ENCODE measurements at places on chromosomes 6 and 20.

GRCh38 chr6:83536647-83537589 is 24.6 kb downstream of the PRSS35 start:
- DNase-seq = no peak

- no peak for DNase-seq
These were observed 45.0 kb upstream of the MOXD1 start for GRCh38 chr6:132446141-132446854.

DNA sequence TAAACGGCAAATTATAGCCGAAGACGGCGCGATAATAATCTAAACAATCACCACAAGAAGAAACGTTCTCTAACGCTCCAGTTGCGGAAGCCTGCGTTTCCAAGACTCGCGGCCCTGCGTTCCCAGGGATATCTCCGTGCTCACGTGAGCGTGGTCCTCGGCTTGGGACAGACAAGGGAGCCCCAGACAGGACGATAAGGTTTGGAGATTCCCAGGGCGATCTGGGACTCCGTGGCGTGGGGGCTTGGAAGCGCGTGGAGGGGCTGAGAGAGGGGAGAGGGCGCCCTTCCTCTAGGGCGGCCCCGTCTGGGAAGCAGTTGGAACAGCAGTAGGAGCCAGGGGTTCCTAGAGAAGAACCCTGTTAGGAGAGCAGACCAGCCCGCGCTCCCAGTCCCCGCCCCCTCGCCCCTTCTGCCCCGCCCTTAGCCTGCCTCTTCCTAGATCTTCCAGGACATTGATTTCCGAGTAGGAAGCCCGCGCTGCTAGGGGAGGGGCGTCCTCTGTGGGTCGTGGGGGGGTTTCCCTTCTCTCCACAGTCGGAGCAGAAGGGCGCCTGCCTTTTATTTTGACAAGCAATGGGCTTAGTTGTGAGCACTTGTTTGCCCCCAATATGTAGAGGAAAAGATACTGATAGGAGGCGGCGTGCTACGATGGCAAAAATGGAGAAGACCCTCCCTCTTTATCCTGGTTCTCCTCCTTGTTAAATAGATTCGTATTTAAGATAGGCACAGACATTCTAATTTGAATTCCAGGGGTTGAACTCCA is 10.6 kb downstream of the NRN1 start:
- DNase-seq = peak; percentile 84

DNA sequence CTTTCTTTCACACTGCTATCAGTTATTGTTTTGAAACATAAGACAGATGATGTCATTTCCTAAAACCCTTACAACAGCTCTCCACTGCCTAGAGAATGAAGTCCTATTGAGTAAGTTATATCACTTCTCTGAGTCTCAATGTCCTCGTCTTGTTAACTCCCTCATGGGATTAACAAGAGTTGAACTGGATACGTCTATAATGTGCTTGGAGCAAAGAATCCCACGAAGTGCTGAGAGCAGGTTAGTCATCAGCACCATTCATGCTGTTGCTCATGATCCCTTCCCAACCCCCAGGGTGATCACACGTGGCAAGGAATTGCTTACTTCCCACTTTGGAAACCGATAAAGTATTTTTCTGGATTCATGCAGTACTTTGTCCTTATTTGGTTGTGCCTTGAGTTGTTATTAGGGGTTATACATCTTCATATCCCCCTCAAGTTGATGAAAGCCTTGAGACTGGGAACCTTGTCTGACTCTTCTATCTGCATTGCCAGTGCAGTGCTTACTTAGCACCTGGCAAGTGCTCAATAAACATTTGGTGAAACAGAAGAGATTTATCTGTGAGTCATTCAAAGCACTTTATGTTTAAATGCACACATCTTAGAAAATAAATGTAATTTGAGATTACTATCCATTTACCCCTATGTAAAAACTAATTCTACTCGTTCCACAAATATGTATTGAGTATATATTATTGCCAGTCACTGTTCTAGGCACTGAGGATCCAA is 487.5 kb downstream of the EPM2A start:
- DNase-seq = no peak

DNA sequence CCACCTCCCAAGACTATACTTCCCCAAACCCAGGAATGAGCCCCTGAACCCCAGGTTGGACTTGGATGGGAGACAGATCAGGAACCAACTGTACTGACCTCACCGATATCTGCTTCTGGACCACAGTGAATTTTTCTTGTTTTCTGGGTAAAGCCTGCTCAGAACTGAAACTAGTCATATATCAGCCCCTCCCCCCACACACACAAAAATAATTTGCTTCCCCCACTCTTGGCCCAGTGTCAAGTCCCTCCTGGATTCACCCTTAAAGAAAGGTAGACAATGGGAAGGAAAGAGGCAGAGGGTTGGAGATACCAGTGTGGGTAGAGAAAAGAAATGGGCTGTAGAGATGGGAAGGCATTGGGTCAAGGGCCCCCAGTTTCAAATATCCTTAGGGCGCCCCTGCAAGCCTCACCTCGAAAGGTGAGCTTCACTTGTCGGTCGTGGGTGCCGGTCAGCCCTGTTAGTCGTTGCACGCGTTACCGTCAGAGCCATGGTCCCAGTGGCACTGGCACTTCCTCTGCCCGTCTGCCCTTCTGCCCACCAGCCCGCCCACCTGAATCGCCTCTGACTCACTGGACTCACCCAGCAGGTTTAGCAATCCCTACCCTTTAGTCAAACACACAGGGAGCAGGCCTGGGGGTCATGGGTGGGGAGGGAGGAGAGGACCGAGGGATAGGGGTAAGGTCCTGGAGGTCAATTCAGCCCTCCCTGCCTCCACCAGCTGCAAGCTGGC is 8.5 kb upstream of the SPAG4 start:
- DNase-seq = no peak

DNA sequence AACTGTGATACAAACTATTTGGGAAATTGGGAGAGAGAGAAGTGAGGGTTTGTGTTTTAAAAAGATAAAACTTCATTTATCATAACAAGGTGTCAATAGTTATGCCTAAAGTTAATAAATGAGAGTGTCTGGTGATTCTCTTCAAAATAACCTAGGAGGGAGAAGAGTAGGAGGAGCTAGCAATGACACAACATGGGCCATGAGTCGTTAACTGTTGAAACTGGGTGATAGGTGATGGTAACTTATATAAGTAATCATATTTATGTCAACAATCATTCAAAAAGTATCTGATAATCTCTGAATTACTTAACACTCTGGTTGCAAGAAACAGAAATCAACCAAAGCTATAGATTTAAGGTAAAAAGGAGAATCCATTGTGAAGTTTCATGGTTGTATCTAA is 46.8 kb upstream of the INSM1 start:
- DNase-seq = no peak

DNA sequence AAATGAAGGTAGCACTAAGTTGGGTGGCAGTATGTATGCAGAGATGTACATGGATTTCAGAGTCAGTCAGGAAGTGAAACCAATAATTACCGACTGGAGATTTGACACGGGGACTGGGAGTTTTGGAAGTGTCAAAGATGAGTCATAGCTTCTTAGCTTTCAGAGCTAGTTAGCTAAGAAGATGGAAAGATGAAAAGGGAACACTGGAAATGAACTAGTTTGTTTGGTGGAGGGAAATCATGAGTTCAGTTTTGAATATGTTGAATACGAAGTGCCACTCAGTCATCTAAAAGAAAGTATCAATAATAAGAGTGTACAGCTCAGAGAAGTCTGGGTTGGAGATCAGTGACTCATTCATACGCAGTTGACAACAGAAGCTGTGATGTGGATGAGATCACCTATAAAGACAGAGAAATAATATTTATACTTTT is 7.5 kb downstream of the ESF1 start:
- DNase-seq = no peak

DNA sequence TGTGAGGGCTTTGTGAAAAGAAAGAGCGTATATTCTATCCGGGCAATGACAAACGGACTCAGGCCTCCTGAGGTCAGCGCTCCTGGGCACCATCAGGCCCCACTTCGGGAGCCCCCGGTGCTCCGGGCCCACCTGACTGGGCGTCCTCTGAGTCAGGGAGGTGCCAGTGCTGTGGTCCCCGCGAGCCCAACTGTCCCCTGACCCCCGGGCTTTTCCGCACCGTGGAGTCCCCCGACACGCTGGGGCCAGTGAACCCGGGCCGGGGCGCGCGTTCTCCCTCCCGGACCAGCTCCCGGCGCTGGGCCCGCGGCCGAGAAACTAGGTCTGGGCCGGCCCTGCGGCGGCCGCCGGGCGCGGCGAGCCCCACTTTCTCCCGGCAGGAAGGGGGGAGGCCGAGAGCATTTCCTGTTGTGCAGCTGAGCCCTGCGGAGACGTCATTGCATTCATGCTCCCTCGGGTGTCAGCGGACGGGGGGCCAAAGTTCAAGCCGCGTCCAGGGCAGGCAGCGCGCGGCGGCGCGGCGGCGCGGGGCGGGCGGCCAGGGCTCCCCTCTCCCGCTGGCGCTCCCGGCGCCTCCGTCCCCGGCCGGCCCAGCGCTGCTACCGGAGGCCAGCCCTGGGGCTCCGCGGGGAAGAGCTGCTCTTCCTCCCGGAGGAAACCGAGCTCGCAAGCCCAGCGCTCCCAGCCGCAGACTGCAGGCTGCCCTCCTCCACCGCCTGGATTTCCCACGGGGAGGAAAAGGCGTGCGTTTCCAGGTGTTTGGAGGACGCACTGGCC is 18.3 kb downstream of the HIVEP2 start:
- DNase-seq = no peak

- no peak for DNase-seq
These were observed 408.9 kb downstream of the CBLN4 start for GRCh38 chr20:55596431-55596830.

DNA sequence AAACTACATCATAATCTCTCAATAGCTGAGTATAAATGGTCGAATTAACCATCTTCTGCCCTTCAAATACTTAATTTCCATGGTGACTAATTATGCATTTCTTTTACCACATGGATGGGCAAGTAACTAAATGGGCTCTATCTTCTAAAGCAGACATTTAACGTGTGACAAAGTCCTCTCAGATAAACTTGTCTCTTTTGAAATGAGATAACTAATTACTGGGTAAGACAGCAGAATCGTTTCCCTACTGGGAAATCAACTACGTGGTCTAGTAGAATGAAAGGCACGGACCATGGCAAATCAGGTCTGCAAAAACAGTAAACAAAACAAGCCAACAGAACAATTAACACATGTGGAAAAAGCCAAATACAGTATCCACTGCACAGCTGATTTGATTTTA is 137.7 kb downstream of the BACH2 start:
- DNase-seq = no peak

DNA sequence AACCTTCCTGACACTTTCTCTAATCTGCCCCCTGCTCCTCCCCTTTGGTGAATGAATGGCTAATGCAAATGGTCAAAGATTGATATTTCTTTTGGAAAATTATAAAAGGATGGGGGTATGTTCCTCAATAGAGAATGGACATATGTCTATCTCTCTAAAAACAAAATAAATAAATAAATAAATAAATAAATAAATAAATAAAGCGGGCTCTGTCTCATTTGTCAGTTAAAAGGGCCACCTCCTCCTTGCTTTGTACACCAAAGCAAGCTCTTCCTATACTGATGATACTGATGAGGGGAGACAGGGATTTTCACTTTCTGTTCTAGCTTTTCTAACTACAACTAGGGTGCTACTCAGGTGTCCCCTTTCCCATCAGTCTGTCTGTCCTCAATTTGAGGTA is 135.5 kb upstream of the SPACA1 start:
- DNase-seq = no peak

GRCh38 chr6:128259029-128259724 is 261.2 kb downstream of the PTPRK start:
- DNase-seq = no peak

DNA sequence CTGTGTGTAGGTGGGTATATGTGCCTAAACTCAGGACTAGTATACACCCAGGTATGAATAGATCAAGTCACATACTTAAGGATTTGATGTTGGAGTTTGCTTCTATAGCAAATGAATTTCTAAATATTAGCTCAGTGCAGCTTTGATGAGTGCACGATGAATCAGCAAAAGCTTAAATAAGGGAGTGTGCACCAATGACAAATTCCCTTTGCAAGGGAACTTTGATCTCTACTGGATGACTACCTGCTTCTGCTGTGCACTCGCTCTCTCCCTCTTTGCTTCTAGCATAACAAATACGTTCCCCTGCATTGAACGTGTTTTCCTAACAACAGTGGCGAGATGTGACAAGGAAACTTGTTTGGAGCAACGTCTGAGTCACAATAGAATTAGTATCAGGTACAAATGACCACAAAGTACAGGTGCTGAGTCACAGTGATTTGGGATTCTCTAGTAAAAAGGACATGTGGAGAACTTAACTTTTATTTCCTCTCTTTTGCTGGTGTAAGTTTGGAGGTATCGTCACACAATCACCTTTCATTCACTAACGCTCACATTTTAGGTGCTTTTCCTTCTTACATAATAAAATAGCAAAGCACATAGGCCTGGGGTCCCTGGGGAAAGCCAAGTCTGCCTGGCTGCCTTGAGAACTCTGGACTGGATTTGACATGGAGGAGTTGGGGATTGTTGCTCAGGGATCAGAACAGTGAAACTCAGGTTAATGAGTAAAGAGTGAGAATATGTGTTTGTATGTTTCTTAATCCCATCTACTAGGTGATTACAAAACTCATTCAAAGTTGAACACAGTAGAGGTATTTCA is 49.7 kb downstream of the KLHL31 start:
- no peak for DNase-seq

DNA sequence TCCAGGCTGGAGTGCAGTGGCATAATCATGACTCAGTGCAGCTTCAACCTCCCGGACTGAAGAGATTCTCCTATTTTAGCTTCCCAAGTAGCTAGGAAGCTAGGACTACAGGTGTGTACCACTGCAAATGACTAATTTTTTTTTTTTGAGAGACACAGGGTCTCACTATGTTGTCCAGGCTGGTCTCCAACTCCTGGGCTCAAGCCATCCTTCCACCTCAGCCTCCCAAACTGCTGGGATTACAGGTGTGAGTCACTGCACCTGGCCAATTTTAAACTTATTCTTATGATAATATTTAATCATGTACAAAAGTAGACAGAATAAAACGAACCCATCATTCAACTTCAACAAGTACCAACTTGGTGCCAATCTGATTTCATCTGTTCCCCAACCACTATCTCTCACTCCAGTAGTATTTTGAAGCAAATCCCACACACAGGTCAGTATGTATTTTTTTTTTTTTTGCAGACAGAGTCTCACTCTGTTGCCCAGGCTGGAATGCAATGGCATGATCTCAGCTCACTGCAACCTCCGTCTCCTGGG is 32.5 kb downstream of the BCL2L1 start:
- no peak for DNase-seq

DNA sequence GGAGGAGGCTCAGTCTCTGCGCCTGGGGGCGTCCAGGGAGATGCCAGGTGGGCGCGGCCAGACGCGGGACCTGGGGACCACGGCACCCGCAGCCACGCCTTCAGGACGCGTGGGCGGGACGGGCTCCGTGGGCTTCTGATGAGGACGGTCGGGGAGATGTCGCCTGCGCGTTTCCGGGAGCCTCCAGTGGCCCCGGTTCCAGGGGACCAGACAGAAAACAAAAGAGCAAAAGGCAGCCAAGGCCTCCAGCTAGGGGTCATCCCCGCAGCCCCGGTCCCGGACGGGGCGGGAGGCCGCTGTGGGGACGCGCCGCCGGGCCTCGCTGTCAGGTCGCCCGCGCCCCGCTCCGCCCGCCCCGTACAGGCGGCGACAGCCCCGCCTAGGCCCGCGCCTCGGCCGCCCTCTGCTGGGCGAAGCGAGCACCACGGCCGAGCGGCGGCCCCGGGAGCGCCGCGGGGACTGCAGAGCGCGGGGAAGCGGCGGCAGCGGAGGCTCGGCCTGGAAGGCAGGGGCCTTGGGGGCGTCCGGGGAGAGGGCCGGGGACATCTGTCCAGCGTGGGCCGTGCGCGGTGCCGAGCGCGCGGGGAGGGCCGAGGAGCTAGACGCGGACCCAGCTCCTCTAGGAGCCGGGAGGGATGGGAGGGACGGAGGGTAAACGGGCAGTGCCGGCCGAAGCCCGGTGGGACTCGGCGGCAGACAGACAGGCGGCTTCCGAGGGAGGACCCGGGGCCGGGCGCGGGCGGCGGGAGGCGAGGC is 48.7 kb downstream of the TMEM242 start:
- peak; percentile 57 for DNase-seq

Measured in HAP-1 (cell line).